ENCODE measurements at places on chromosomes 6 and 20.
A peak's percentile ranks its signal among the peaks of the same experiment; 100 is the strongest.

- DNase-seq, result no peak
Measured at GRCh38 chr6:46058951-46059350, 43.3 kb upstream of the CLIC5 start.

DNA sequence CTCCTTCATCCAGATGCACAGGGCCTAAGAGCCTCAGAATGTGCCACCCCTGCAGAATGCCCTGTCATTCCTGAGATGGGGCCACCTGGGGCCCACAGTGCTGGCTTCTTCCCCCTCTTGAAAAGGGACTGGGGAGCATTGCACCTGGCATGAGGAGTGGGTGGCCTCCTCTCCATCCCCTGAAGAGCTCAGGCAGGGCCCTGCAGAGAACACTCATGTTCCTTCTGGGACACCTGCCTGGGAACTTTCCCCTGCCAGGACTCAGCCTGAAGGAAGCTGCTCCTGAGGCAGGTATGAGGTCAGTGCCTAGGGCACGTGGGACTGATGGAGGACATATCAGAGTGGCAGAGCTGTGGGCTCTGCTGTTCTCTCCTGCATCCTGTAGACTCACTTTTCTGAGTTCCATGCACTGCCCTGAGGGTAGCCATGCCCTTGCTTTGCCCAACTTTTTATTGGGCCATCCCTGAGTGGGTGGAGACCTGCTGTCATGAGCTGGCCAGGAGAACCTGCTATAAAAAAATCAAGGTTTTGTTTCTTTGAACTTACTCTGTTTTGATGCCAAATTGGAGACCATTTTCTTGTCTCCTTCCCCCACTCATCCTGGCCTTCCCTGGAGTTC is 19.5 kb downstream of the CCDC167 start:
- no peak for DNase-seq

DNA sequence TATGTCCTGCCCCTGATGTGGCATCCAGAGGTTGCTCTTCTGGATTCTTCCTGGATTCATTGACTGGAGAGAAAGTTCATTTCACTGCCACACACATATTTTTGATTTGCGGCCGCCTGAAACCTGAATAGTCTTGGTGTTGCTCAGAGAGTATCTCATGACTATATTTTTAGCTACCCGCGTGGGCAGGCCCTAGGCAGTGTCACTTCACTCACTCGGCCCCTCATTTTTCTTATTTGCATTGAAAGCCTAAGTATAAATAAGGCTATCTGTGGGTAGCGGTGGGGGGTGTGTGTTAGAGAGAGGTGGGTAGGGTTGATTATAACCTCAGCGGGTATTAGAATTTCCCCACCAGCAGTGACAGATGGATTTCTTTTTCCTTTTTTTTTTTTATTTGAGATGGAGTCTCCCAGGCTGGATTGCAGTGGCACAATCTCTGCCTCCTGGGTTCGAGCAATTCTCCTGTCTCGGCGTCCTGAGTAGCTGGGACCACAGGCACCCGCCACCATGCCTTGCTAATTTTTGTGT is 113.5 kb downstream of the JARID2 start:
- no peak for DNase-seq

DNA sequence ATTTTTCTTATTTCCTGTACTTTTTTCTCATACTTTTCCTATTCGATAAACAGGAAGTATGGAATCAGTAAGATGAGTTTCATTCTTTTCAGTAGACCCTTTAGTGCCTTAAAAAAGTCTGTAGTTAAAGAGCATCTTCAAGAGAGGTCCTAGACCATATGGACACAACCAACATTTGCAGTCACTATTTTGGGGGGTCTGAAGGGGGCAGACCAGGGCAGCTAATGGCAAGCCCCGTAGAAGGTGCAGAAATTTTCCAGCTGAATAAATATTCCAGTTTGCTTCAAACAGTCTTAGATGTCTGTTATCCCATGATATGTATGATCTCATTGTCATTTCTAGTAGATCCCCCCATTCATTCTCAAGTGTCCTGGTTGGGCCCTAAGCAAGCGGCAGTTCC is 52.8 kb downstream of the MAP3K5 start:
- DNase-seq, result no peak

GRCh38 chr6:9138936-9139335 is 703.6 kb upstream of the SLC35B3 start:
- DNase-seq, result no peak

GRCh38 chr6:128161263-128161662 is 260.4 kb upstream of the THEMIS start:
- no peak for DNase-seq

GRCh38 chr20:10423735-10424134 is 10.3 kb downstream of the MKKS start:
- DNase-seq, result no peak

- peak; percentile 62 for DNase-seq
Measured at GRCh38 chr6:53065266-53066076, at the start of gene FBXO9. Gene FBXO9, plus strand, starts transcription at chr6:53065404. Its CDS starts 386 bp downstream, at chr6:53065790.

DNA sequence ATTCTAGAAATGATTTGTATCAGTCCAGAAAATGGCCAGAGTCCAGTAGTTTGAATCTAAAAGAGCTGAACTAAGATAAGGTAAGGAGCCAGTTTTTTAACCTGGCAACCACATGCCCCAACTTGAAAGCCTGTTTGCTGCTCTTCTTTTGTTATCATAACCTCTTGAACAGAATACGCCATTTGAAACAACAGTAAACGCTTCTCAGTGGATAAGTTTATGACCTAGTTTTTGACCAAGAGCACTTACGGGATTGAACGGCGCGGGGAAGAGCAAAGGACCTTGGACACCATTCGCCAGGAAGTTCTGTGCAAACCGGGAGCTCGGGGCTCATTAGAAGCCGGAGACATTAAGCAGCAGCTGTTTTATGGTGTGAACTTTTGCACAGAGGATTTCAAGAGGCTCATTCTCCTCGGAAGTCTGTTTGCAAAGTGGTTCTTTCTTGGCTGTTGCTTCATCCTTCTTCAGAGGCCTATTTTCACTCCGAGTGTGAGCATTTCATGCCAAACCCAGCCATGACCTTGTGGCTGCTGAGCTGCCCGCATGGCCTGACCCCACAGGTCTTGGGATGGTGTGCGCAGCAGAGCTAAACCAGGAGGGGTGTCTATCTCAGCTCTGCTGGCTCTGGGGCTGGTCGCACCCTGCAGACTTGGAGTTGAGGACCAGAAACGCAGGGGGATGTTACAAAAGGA is 215.1 kb downstream of the SOX4 start:
- no peak for DNase-seq

- DNase-seq, result no peak
Measured at GRCh38 chr20:15061955-15062354, 724.5 kb upstream of the FLRT3 start.

- DNase-seq, result no peak
Measured at GRCh38 chr20:37152284-37152683, 26.8 kb upstream of the RPN2 start.

- no peak for DNase-seq
Measured at GRCh38 chr6:47117314-47117713, 75.2 kb upstream of the ADGRF1 start.

DNA sequence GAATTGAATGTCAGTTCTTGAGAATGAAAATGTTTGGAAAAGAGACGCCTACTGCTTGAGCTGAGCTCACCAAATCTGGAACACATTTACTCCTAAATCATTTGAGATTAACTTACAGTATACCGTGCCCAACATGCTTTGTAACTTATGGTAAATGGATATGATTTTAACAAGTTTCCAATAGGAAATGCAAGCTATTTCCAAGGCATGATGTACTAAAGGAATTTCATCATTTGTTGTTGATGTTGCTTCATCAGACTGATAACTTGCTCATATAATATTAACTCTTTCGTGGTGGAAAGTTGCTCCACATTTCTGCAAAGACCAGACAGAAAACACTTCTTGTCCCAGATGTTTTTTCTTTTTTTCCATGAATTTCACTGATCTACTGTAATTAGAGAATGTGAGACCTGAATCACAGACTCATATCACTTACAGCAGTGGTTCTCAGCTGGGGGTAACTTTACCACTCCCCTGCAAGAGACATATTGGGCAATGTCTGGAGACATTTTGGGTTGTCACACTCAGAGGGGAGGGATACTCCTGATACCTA is 116.6 kb upstream of the TRAF3IP2 start:
- no peak for DNase-seq

GRCh38 chr6:87196275-87196842 is 41.0 kb downstream of the ZNF292 start:
- DNase-seq, result no peak

DNA sequence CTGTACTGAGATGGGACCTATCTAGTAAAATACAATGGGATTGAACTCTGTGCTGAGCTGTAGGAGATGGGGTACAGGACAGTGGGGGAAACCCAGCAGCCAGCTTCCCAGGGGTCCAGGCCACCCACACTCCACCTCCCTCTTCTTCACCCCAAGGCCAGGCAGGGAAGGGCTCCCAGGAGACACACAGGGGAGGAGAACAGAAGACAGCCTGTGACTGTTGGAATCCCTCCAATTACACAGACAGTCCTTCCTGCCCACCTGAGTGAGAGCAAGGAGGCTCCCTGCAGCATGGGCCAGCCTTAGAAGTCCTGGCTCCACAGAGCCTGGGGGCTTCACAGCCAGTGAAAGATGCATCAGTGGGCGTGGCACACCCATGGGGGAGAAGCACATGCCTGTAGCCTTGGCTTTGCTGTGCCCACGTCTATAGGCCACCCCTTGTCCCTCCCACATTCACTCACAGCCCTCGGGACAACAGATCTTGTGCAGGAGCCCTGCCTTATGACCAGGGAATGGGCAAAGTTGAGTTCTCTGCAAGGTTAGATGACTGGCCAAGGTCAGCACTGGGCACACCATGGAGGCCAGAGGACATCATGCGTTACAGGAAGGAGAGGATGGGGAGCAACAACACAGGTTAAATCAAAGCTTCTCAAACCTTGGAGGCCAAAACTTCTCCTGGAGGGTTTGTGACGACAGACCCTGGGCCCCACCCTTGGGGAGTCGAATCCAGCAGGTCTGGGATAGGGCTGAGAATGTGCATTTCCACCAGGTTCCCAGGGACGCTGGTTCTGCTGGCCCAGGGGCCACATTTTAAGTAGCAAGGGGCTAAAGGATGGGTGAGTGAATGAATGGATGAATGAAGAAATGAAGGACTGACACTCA is 12.3 kb upstream of the CST7 start:
- DNase-seq, result no peak

GRCh38 chr6:110656492-110656891 is 158.8 kb downstream of the CDK19 start:
- DNase-seq, result no peak

GRCh38 chr6:19070520-19070919 is 683.4 kb downstream of the RNF144B start:
- no peak for DNase-seq

GRCh38 chr6:29502181-29502580 is 14.4 kb upstream of the MAS1L start:
- DNase-seq, result no peak

DNA sequence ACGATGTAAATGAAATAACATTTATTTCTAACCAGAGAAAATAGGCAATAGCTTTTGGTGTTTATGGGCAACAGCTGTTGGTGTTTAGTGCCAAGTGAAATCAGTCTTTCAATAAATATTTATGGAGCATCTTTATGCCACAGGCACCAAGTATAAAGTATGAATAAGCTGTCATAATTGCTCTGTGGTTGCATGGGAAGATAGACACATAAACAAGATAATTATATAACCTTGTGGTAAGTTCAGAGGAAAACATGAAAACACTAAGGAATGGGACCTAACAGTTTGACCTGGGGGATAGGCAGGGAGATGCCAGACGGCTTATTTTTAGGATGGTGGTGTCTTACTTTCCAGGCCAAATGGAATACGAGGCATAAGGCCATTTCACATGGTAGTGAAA is 110.9 kb downstream of the GFRAL start:
- no peak for DNase-seq

GRCh38 chr6:139029470-139030227 is 1.1 kb downstream of the ABRACL start:
- no peak for DNase-seq

DNA sequence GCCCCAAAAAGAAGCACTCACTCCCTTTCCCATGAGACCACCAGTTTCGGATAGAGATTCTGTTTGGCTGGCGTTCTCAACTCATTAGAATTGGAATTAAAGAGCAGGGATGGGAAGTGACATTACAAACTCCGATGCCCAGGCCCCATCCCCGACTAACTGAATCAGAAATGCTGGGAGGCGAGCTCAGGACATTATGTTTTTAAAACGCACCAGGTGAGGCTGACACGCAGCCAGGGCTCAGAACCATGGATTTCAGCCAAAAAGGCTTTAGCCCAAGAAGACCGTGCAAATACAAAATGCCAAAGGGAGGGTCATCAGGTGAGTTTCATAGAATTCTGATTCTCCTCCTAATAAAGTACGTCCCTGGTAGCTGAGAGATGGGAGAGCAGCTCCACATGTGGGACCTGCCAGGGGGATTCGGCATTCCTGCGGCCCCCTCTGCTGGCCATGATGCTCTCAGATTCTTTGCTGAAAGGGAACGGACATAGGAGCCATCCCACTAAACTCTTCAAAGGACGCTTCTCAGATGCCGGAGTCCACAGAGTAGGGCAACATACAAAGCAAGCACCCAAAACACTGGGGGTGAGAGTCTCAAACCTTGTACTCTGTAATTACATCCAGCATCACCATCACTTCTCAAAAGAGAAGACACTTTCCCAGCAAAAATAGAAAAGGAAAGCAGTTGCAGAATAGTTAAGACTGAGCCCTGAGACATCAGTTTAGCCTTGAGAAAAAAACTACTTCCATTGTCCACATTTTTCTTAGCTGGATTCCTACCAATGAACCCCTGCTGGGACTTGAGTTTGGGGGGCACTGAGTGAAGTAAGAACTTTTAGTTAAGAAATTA is 205.2 kb downstream of the BMP7 start:
- DNase-seq, result no peak

GRCh38 chr6:132733283-132733682 is 19.4 kb upstream of the VNN1 start:
- no peak for DNase-seq

- DNase-seq, result no peak
Measured at GRCh38 chr20:10662661-10663458, 10.9 kb downstream of the JAG1 start.

DNA sequence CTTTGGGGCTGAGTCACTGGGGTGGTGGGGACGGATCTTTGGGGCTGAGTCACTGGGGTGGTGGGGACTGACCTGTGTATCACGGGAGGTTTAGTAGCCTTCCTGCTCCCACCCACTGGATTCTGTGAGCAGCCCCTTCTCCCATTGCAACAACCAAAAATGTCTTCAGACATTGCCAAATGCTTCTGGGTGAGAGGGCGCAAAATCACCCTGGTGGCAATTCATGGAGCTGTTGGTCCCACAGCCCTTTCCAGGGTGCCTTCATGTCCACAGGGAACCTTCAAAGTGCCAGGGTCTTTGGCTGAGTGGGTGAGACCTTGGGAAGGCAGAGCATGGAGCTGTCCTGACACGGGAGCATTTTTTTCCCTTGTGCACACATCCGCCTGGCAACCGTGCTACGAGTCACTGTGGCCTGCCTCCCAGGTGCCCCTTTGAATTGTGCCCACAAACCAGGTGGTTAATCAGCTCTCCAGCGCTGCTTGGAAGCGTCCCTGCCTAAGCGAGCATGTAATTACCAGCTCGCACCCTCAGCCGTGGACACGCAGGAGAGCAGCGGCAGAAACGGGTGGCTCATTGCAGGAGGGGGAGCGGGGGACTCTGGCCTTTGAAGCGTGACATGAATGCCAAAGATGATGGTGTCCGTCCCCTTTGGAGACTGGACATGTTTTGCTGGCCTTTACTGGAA is 27.4 kb upstream of the APCDD1L start:
- no peak for DNase-seq

All from stimulated activated CD4-positive, alpha-beta T cell treated with anti-CD3 and anti-CD28 coated beads, Interleukin-15, amount 100 ng/mL, for 1 hour (primary cell).